ENCODE measurements at places on chromosomes 2 and 18.

- DNase-seq = no peak
Measured at GRCh38 chr18:35193316-35193715, 47.5 kb upstream of the ZNF397 start.

- no peak for DNase-seq
Measured at GRCh38 chr2:229719926-229720647, 5.7 kb upstream of the DNER start.

- no peak for DNase-seq
Measured at GRCh38 chr18:55910296-55910695, 322.3 kb upstream of the TCF4 start.

- DNase-seq = no peak
Measured at GRCh38 chr2:221606424-221606823, 34.3 kb upstream of the EPHA4 start.

DNA sequence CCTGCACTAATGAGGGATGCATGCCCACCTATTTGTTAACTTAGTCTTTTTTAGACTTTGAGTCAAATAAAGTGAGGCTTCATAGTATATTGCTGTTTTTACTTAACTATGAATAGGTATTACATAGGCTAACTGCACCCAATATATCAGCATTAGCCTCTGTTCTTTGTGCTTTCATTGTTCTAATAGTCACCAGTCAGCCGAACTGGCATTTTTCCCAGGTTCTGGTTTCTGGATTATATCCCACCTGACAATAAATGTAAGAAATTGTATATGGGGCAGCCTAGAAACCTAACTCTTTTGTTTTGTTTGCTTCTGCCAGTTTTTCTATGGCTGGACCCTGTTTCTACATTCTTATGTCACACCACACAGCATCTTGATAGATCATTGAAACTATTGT is 1672.4 kb upstream of the LRRTM1 start:
- no peak for DNase-seq

DNA sequence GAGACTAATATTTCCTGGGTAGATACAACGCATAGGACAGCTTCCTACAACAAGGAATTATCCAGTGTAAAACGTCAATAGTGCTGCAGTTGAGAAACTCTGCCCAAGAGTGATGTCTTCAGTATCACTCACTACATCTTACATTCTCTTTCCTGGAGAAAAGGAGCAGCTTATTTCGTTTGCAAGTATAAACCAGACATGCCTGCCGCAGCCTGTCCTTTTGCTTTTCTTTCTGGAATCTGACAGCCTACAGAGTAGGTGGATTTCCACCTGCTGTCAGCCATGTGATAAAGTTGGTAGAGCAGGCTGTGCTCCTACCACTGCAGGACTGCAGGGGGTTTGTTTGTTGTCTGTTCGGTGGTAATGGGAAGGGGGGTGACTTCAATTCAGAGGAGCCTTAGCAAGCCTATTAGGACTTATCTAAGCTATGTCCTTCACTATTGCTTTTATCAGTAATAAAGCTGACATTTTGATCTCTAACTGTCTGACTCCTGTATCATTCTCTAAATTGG is 439.1 kb downstream of the GRB14 start:
- no peak for DNase-seq

GRCh38 chr2:146669735-146670134 is 1175.1 kb upstream of the ACVR2A start:
- no peak for DNase-seq

- no peak for DNase-seq
Measured at GRCh38 chr2:2698182-2699120, 367.4 kb upstream of the MYT1L start.

DNA sequence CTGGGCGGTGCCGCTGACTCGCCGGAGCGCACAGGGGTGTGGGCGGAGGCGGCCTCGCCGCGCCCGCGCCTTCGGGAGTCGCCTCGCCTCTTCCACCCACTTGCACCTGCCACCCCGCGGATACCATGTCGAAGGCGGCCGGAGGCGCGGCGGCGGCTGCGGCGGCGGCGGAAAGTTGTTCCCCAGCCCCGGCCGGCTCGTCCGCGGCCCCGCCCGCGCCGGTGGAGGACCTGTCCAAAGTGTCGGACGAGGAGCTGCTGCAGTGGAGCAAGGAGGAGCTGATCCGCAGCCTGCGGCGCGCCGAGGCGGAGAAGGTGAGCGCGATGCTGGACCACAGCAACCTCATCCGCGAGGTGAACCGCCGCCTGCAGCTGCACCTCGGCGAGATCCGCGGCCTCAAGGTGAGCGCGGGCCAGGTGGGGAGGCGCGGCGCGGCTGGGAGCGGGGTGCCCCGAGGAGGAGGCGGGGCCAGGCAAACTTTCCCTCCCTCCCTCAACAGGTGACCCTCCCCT is 766 bp downstream of the CCDC85A start:
- DNase-seq = no peak

DNA sequence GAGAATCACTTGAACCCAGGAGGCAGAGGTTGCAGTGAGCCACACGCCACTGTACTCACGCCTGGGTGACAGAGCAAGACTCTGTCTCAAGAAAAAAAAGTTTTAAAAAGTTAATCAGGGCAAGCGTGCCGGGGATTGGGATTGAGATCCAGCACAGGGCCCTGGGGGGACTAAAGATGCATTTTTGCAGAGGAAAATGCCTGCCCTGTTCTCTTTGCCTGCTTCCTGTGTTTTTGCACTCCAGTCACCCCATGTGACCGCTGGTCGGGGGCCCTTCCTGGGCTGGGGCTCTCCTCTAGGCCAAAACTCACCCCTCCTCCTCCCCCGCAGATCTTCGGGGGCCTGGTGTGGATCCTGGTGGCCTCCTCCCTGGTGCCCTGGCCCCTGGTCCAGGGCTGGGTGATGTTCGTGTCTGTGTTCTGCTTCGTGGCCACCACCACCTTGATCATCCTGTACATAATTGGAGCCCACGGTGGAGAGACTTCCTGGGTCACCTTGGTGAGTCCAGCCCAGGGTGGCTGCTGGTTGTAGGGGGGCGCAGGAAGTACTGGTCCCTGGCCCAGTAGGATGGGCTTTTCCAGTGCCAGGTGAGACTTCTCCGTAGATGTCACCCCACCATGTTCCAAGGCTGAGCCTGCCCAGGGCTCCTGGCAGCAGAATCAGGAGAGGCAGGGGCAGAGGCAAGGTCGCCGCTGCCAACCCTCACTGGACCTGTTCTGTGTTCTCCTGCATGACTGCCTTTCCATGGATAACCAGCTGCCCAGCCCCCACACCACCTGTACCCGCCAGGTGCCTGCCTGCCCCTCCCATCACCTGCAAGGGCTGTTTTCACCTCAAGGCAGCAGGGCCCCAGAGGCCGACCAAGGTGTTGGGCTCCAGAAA is 22.4 kb downstream of the MAL start:
- DNase-seq = no peak

DNA sequence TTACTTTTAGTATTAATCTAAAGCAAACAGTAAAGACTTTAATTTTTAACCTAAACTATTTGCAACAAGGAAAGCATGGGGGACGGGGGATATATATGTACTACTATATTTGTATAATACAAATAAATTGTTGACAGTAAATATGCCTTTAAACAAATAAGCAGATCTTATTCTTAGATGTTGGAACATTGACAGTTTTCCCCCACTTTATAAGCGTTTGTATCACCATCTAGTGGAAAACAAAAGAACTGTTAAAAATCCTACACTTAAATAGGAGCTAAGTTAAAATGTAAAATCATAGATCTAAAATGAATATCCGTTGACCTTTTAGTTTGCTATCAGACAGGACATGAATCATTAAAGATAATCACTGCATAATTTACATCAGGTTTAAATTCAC is 50.0 kb downstream of the RBBP8 start:
- no peak for DNase-seq

GRCh38 chr2:228652366-228652765 is 470.9 kb upstream of the SPHKAP start:
- no peak for DNase-seq

DNA sequence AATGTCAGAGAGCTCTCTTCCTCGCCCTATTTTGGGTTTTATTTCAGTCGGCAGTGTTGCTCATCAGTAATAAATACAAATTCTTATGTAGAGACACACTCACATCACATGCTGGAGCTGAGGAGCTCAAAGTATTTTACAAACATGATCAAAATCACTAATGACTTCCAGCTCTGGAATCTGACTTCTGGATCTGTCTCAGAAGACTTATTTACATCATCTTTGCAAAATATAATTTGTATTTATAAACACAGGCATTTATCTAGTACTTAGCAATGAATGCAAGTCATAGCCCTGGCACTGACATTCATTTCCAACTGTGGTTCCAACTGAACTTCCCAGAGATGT is 327.1 kb downstream of the NCKAP5 start:
- DNase-seq = no peak

GRCh38 chr2:230814616-230815015 is 50.1 kb upstream of the ITM2C start:
- no peak for DNase-seq

GRCh38 chr2:222039821-222040220 is 259.0 kb downstream of the PAX3 start:
- no peak for DNase-seq

- DNase-seq = no peak
Measured at GRCh38 chr18:47928466-47928865, 2.0 kb downstream of the SMAD2 start.

All from activated CD4-positive, CD25-positive, alpha-beta regulatory T cell (primary cell).